ENCODE measurements at places on chromosomes 11 and 22.

- no peak for DNase-seq
These were observed 86.7 kb upstream of the DDI1 start for GRCh38 chr11:103949781-103950180.

GRCh38 chr22:30869667-30870395 lies 98.7 kb downstream of the MORC2 start:
- no peak for DNase-seq

GRCh38 chr11:76424379-76424778 lies 20.4 kb upstream of the EMSY start:
- no peak for DNase-seq

- no peak for DNase-seq
These were observed 14.0 kb downstream of the EP300 start for GRCh38 chr22:41106122-41106968.

DNA sequence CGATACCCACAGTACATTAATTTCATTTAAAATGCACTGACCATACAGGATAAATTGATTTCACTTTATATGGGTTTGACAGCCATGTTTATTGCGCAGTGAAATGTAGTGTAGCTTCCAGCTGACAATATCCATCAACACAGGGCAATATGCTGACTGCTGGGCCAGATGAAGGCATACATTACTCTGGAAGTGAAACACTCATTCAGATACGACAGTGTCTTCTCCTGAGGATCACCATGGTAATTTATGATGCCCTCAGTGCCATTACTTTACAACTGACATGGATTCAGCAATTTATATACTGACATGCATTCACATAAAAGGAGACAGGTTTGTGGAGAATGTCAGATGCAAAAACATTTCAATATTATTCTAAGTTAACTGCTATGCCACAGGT lies 365.1 kb downstream of the SOX6 start:
- DNase-seq, result no peak

- no peak for DNase-seq
These were observed 1040.0 kb downstream of the TBC1D22A start for GRCh38 chr22:47802421-47802820.

DNA sequence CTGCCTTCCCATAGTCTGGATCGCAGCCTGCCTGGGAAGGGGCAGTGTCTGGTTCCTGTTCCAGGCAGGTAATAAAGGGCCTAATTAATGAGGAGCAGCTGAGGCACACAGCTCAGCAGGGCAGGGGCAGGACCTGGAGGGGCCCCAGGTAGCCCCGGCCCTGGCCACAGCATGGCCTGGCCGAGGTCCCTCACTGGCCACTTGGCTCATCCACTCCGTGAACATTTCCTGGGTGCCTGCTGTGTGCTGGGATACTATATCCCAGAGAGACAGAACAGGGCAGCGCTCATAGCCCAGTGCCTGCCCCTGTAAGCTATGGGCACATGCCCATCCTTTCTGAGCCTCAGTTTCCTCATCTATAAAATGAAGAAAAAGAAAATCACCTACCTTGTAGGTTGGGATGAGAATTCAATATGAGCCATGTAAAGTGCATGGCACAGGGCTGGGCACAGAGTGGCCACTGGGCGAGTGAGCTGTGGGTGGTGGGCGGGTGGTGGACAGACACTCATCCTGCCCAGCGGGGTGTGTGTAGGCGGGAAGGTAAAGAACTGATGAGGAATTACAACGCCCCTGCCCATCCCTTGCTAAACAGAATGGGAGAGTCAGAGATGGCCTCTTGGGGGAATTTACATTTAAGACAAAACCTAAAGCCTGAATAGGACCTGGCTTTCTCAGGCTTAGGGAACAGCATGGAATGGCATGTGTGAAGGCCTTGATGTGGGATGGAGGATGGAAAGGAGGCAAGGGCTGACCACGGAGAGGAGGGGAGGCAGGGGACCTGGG lies 9.2 kb downstream of the MYRF start:
- no peak for DNase-seq

- no peak for DNase-seq
These were observed 12.5 kb upstream of the MB start for GRCh38 chr22:35629406-35630216.

GRCh38 chr22:38208551-38208968 lies 6.8 kb downstream of the MAFF start:
- no peak for DNase-seq

GRCh38 chr11:33158596-33159275 lies 2.5 kb downstream of the CSTF3 start:
- no peak for DNase-seq

GRCh38 chr11:22162756-22163155 lies 30.1 kb upstream of the ANO5 start:
- DNase-seq, result no peak

- no peak for DNase-seq
These were observed 30.1 kb downstream of the ZNF280B start for GRCh38 chr22:22478470-22478869.

- no peak for DNase-seq
These were observed 14.3 kb downstream of the PI4KA start for GRCh38 chr22:20844055-20845037.

GRCh38 chr11:77381729-77382665 lies 80.5 kb upstream of the GDPD4 start:
- DNase-seq, result no peak

GRCh38 chr11:12716816-12717215 lies 42.6 kb downstream of the TEAD1 start:
- no peak for DNase-seq

GRCh38 chr11:72670041-72670440 lies 4.2 kb downstream of the PDE2A start:
- DNase-seq, result no peak

- no peak for DNase-seq
These were observed 7.5 kb upstream of the CDKN1C start for GRCh38 chr11:2892967-2893528.

GRCh38 chr11:73390601-73391565 lies 14.7 kb downstream of the RELT start:
- DNase-seq, result no peak

DNA sequence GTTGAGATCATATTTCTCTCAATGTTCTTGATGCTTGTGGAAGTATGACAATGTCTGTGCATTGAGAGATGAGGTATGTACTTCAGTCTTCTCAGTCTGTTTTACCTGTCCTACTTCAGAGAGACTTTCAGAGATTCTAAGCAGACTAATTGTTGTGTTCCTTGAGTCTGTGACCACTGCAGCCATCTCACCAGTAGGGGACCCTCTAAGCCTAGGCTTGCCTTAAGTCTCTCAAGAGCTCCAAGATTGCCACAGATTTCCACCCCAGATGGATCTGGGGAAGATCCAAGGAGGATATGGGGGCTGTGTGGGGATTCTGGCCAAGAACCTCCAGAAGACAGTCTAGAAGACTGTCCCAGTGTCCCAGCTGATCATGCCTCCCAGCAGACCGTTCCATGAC lies 179.9 kb upstream of the PLET1 start:
- DNase-seq, result no peak

DNA sequence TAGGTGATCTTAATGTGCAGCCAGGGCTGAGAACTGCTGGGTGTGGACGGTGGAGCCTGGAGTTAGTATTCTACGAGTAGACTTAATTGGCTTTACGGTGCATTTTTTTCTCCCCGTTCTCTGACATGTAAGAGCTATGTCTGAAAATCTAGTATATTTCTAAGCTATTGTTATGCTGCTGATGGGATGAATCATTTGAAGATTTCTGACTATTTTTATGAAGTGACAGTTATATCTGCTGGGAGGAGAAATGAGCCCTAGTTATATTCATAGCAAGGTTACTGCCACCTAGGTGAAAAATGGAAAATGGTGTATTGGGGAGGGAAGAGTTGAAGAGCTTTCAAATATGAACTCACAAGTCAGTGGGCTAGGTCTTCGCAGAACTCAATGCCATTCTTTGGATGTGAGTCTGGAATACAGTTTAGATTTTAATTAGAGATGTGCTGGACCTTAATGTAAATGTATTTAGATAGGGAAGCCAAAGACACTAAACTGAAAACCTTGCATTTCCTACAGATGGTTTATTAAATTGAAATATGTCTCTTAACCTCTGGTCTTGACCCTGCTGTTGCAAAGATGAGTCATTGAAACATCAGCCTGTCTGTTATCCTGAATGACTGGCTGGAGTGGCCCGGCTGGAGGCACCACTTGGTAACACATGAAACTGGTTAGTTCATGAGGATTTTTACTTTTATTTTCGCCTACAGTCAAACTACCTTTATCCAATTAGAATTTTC lies 293.7 kb downstream of the DDX10 start:
- DNase-seq, result no peak

DNA sequence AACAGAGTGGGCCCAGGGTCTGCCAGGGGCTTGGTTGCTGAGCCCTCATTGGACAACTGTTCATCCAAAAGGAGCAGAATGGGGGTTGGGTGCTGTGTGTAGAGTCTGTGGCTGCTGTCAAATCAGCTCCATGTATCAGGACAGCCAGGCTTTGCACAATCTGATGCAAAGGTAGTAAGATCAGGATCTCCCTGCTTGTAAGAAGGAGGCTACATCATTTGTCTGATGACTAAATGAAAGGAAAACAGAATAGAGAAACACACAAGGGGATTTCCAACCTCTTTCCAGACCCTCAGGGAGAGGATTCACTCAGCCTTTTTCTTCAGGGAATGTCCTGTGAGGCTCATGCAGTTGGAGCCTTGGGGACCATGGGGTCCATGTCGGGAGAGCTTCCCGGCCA lies 7.2 kb downstream of the MICAL2 start:
- DNase-seq, result no peak

GRCh38 chr11:64855596-64856304 lies 11.3 kb upstream of the CDC42BPG start:
- no peak for DNase-seq

GRCh38 chr22:19962246-19962908 lies 20.8 kb upstream of the TXNRD2 start:
- peak; percentile 64 for DNase-seq

GRCh38 chr22:49499433-49500075 lies 328.1 kb downstream of the BRD1 start:
- no peak for DNase-seq

DNA sequence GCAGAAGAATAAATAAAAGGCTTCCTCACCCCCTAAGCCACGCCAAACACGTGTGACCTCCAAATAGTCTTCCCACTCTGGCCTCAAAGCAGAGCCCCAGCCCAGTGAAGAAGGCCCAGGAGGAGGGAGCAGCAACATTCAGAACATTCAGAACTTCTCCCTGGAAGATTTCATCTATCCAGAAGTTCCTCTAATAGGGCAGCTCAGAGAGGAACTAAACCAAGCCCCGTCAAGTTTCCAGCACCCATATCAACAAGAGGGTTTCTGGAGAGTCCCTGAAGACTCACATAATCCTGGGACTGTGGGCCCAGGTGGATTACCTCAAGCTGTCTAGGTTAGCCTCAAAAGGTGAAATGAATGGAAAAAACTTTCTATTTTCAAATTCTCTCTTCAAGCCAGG lies 39.4 kb downstream of the PC start:
- DNase-seq, result no peak

- DNase-seq, result no peak
These were observed 31.1 kb downstream of the SMCO4 start for GRCh38 chr11:93512073-93512475.

DNA sequence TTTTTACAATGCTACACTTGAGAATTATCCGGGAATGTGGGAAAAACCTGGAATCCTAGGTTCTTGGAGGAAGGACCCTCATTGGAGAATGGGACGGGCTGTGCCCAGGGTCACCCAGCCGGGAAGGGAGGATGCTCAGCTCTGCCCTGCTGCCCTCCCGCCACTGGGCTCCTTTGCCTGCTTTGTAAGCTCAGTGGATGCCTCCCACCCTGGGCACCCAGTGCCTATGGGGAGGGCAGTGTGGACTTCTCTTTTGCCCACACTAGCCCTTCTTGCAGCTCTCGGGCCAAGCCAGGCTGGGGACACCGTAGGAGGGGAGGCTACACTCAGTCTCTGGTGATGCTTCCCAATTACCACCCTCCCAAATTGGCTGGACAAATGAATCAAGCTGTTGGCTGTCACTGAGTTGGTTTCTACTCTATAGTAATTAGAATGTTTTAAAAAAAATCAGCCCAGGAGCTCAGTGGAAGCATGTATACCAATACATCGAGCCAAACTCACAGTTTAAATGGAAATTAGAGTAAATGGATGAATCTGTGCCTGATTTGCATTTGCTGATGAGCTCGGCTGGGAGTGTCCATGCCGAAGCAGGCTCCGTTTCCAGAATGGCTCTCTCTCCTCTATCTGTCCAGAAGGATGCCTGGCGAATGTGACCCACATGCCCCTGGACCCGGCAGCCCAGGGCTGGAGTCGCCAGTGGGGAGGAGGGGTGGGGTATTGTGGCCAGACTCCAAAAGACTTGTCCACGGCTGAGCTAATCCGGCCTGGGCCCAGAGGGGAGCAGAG lies 317.0 kb downstream of the CTTN start:
- no peak for DNase-seq

DNA sequence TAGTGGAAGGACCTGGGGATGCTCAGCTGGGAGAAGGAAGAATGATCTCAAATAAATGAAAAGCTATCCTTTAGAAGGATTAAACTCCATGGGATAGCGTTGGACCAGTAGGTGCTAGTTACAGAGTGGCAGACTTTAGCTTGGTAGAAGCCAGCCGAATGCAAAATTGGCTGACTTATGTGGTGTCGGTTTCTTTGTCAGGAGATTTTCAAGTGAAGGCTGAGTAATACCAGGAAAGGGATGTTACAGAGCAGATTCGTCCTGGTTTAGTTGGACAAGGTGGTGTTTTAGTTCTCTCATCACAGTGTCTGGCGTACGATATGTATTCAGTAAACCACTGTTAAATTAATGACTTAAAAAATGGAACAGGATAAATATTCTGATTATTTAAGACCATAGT lies 26.0 kb downstream of the FDX1 start:
- no peak for DNase-seq
